CD4-positive, alpha-beta T cell treated with Interleukin-1 beta for 1 hour (primary cell): ENCODE measurements at places on chromosomes 16 and 17.

GRCh38 chr17:2418572-2418971 lies 17.7 kb upstream of the MNT start:
- no peak for DNase-seq

DNA sequence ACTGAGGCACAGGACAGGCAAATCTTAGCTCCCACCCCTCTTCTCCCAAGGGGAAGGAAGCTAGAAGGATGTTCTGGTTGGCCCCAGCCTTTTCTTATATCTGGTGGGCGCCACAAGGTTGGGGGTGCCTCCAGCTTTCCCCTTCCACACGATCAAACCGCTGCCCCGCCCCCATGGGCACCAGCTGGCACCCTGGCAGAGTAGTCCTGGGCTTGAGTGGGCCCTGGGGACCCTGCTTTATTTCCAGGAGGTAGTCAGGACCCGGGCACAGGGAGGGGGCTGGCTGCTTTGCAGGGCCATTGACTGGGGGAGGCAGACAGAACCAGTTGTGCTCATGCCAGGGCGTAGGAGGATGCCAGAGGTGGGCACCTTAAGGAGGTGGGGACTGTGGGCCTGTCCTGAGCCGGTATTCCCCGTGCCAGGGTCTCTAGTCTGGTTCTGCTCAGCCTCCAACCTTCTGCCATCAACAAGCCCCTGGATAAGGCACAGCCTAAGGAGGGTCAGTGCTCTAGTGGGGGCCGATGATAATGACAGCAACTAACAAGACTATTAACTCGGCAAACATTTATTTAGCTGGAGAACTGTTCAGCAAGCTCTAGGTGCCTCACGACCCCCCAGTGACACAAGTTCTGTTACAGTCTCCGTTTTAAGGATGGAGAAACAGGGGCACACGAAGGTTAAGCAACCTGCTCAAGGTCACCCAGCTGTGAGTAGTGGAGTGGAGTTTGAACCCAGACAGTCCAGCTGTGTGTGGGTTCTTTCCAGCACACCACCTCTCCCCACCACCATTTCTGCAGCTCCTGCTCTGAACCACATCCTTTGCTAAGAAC lies 7.6 kb upstream of the PPP1R1B start:
- DNase-seq = no peak

- DNase-seq = no peak
Observed at GRCh38 chr16:19338335-19338734, 52.8 kb downstream of the CLEC19A start.

GRCh38 chr17:69045646-69046045 lies 15.1 kb downstream of the ABCA9 start:
- no peak for DNase-seq

- no peak for DNase-seq
Observed at GRCh38 chr16:27772093-27772825, 222.3 kb downstream of the KATNIP start.

DNA sequence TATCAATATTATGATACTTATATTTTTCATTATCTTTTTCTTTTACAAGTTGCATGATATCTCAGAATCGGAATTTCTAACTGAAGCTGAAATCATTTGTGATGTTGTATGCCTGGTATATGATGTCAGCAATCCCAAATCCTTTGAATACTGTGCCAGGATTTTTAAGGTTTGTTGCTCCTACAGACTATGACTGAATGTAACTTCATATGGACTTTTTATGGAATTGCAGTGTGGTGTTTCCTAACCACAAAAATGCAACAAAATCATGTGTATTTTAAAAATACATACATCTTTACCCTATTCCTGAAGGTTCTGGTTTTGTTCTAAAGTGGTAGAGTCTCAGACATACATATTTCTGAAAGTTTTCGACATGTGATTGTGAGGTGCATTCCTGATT lies 58.8 kb upstream of the RHBDL3 start:
- no peak for DNase-seq

DNA sequence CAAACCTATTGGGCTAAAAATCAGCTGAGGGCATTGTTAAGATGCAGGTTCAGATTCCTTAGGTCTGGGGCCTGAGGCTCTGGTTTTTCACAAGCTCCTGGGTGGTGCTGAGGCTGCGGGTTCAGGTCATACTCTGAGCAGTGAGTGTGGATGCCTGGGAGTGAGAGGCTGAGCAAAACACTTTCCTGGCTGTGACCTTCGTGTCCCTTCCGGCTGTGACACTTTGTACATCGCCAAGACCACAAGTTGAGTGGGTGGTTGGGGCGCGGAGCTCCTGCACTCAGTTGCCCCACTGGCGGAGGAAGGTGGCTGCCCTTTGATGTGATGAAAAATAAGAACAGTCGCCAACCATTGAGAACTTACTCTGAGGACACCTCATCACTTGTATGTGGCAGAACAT lies 24.8 kb downstream of the CCR7 start:
- peak; percentile 59 for DNase-seq
